Calu3 (cell line): ENCODE measurements at places on chromosomes 7 and 10. TPM values are rescaled to one million over a fixed set of nuclear protein-coding genes. Genes with fewer than 3 reads are reported as not detected.

- no peak overlapping the region for H3K27ac ChIP-seq
Measured at GRCh38 chr10:71789871-71790270, 16.6 kb upstream of the VSIR start.

DNA sequence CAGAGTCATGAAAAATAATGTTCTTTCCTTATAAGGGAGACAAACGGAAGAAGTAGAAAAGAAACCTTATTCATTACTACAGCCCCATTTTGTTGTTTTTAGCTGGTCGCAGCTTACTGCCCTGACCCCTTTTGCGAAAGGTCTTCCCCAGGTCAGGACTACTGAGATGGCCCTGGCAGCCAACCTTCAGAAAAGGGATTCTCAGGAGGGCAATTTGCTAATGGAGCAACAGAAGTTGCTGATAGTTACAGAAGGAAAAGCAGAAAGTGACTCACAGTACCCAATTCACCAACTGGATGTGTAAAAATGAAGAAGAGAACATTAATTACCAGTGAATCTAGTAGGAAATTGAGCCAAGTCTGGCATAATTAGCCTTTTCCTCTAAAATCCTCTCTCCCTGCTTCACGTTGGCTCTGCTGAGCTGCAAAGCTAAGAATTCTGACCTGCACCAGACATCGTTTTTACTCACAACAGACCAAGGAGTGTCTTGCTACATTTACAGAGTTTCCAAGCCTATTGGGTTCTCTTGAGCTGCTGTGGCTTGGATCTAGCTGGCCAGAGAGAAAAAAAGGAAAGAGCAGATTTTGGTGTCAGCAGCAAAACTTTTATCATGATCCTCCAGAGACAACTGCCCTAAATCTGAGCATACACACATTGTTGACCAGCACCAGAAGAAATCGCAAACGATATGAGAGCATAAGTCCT lies 499.9 kb upstream of the FZD8 start:
- H3K4me3 ChIP-seq = no peak overlapping the region
- no peak overlapping the region for H3K27ac ChIP-seq
- no peak for DNase-seq
- H3K36me3 ChIP-seq = no peaks in the 10 kb centered on the region
- H3K4me1 ChIP-seq = no peaks in the 10 kb centered on the region
- no peaks in the 10 kb centered on the region for H3K27me3 ChIP-seq

- H3K4me1 ChIP-seq = no peaks in the 10 kb centered on the region
- H3K27ac ChIP-seq = no peak overlapping the region
- H3K27me3 ChIP-seq = no peaks in the 10 kb centered on the region
- DNase-seq = no peak
- H3K4me3 ChIP-seq = no peak overlapping the region
Measured at GRCh38 chr10:31261511-31262311, 57.3 kb upstream of the ZEB1 start.

DNA sequence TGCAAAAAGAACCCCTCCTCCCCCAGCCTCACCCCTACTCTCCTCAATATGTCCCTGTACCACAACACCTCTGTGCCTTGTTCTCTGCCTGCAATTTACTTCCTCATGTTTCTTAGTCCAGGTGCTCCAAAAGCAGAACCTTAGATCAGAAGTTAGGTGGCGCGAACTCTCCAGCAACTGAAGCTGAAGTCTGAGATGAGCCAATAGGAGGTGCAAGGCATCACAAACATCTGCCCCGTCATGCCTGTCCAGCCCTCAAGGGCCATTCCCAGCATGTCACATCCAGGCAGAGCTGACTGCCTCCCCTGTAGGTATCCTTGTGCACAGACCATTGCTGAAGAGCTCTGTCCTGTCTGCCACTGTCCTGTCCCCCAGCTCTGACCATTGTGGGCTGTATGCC lies 508.8 kb downstream of the GRID1 start:
- no peak overlapping the region for H3K27ac ChIP-seq
- no peaks in the 10 kb centered on the region for H3K27me3 ChIP-seq
- no peak overlapping the region for H3K4me3 ChIP-seq
- H3K36me3 ChIP-seq = no peaks in the 10 kb centered on the region
- DNase-seq = no peak

GRCh38 chr7:154167051-154167450 lies 114.9 kb downstream of the DPP6 start:
- no peak for DNase-seq
- H3K4me1 ChIP-seq = no peaks in the 10 kb centered on the region
- no peaks in the 10 kb centered on the region for H3K27me3 ChIP-seq

- no peaks in the 10 kb centered on the region for H3K27me3 ChIP-seq
- H3K27ac ChIP-seq = no peak overlapping the region
- H3K36me3 ChIP-seq = no peaks in the 10 kb centered on the region
- H3K4me1 ChIP-seq = no peaks in the 10 kb centered on the region
Measured at GRCh38 chr10:129825826-129826225, 138.2 kb downstream of the EBF3 start.

- H3K27ac ChIP-seq = no peak overlapping the region
- DNase-seq = no peak
- H3K27me3 ChIP-seq = peaks cover 88% of the 10 kb centered on the region
Measured at GRCh38 chr10:13823096-13823708, 236.4 kb downstream of the PRPF18 start.

DNA sequence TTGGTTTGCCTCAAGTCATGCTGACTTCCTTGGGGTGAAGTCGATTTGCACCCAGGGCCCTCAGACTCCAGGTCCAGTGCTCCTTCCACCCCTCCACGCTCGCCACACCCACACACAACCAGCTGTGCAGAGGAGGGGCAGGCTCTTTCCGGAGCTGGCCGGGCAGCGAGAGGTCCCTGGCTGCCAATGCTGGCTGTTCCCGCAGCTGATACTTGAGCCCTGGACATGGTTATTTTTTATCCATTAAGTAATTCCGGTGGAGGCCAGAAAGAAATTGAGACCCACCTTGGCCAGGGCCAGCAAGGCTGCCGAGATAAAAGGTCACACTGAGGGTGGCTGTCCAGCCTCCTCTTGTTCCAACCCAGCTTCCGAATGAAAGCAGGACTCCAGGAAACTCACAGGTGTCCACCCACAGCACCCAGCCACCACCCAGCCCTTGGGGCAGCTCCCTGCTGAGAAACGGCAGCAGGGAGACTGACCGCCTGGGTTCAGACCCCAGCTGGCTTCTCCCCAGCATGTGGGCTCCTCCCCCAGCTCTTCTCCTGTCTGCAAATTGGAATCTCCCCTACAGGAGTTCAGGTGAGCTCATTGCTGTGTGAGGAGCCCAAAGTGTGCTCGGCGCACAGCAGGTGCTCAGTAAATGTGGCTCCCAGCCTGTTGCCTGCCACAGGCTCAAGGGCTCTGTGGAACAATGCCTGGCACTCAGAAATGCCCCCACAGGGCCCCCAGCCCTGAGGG lies 77.8 kb downstream of the PDGFA start:
- no peak overlapping the region for H3K27ac ChIP-seq
- H3K27me3 ChIP-seq = peaks cover 32% of the 10 kb centered on the region
- H3K36me3 ChIP-seq = peaks cover 5% of the 10 kb centered on the region
- DNase-seq = no peak
- H3K4me3 ChIP-seq = no peak overlapping the region
- no peaks in the 10 kb centered on the region for H3K4me1 ChIP-seq

Gene MUC3A
- 6.3 and 12.7 TPM in 2 replicates for total RNA-seq

Gene ACBD7
- total RNA-seq = 8.2 and 10.0 TPM in 2 replicates

Gene LIPF
- not detected in 2 replicates for total RNA-seq

Gene CAV1
- total RNA-seq = 13.3 and 15.9 TPM in 2 replicates

Gene PNLIPRP3
- total RNA-seq = not detected in 2 replicates

Gene TWIST1
- 2.4 and 2.9 TPM in 2 replicates for total RNA-seq
